ENCODE measurements at places on chromosomes 12 and 14. TPM values are rescaled to one million over a fixed set of nuclear protein-coding genes. Genes with fewer than 3 reads are reported as not detected.

Gene LRRK2
- 0.05 TPM for total RNA-seq

Gene RFX4
- not detected for total RNA-seq

Gene RNF34
- total RNA-seq, result 90.1 TPM

DNA sequence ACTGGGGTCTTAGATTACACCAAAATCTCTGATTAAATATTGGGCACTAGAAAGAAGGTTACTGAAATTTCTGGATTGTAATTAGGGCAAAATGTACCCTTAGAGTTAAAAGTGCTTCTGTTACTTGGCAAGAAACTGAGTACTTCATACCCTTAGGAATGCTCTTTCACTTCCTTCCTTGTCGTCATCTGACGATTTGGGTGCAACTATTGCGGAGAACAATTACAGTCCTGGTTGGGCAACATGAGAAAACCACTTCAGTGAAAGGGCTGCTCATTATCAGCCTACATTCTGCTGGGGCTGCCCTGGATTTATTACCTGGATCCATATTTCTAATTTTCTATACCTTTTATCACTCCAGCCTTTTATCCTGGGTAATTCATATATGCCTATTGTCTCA lies 348.5 kb upstream of the MDGA2 start:
- no peak for DNase-seq

- DNase-seq, result no peak
Observed at GRCh38 chr12:100987552-100988521, 193.3 kb downstream of the ANO4 start.

DNA sequence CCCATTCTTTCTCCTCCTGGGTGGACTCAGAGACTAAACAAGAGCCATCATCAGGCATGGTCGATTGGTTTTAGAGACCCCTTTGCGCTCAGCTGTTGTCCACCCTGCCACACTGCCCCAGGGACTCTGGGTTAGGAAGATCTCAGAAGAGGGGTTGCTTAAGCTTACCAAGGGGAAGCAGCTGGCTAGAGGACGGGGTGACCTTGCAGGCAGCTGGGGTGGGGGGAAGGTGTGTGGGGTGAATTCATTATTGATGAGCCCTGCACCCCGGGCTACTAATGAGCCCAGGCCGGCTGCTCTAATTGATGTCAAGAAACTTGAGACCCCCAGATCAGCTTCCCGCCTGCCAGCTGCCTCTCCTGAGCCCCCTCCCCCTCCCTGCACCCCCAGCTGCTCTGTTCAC lies 8.7 kb upstream of the ZNF385A start:
- DNase-seq, result no peak

All from activated CD4-positive, alpha-beta memory T cell treated with anti-CD3 and anti-CD28 coated beads, Interleukin-2, amount 10 ng/mL, durations not matched to agents 7 days and 5 days (primary cell).